ENCODE measurements at places on chromosomes 12 and 14. TPM values are rescaled to one million over a fixed set of nuclear protein-coding genes. Genes with fewer than 3 reads are reported as not detected.

Gene KRT85
- not detected for polyA plus RNA-seq

Gene POLE2
- 37.9 TPM for polyA plus RNA-seq

- H3K27me3 ChIP-seq = no peaks in the 10 kb centered on the region
- no peaks in the 10 kb centered on the region for H3K36me3 ChIP-seq
- H3K4me1 ChIP-seq = no peaks in the 10 kb centered on the region
- no peak overlapping the region for H3K27ac ChIP-seq
These were observed 8.1 kb downstream of the LPAR5 start for GRCh38 chr12:6627616-6628015.

GRCh38 chr14:104357689-104358527, 219.5 kb downstream of the KIF26A start:
- H3K4me3 ChIP-seq = no peak overlapping the region
- H3K4me1 ChIP-seq = no peaks in the 10 kb centered on the region
- no peak overlapping the region for H3K27ac ChIP-seq
- H3K36me3 ChIP-seq = no peaks in the 10 kb centered on the region
- no peaks in the 10 kb centered on the region for H3K27me3 ChIP-seq
- no peak for DNase-seq

Data from GM23338 (cell line).